ENCODE measurements at places on chromosomes 6 and 20.
A peak's percentile ranks its signal among the peaks of the same experiment; 100 is the strongest.

- DNase-seq, result no peak
These were observed 333.7 kb downstream of the ZFAND3 start for GRCh38 chr6:38153076-38153797.

DNA sequence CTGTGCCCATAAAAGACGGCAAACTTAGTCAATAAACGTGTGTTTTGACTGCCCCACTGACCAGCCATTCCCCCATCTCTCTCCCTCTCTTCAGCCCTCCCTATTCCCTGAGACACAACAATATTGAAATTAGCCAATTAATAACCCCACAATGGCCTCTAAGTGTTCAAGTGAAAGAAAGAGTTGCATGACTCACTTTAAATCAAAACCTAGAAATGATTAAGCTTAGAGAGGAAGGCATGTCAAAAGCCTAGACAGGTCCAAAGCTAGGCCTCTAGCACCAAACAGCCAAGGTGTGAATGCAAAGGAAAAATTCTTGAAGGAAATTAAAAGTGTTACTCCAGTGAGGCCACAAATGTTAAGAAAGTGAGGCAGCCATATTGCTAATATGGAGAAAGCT lies 261.6 kb upstream of the TBX18 start:
- DNase-seq, result no peak

GRCh38 chr6:161218222-161218621 lies 55.6 kb downstream of the AGPAT4 start:
- no peak for DNase-seq

DNA sequence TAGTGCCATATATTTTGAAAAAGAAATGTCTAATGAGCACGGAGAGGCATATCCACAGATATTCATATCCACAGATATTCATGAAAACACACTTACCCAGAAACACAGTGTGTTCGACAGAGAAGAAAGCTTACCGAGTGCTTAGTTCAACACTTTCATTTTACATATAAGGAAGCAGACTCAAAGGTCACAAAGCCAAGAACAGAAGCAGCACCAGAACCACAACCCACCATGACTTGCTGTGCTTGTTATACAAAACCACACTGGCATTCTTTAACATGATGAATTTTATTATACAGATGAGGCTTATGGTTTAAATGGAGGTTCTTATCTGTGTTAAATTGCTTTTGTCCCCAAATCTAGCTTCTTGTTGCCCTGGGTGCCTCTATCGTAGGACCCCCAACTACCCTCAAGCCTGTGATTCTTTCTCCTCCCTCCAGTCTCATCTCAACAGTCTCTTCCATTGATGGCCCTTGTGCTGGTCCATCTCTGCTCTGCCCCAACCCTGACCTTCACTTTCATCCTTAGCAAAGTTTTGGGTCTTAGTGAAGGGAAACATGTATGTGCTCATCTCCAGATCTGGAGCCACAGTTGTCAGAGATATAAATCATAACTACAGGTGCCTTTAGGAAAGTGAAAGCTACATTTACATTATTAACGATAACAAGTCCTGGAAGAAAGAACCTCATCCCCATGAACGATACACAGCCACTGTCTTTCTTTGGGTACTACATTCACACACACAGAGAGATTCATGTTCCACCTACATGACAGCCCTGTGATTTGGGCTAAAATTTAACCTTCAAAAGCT lies 40.0 kb downstream of the SF3B5 start:
- DNase-seq, result peak; percentile 67

DNA sequence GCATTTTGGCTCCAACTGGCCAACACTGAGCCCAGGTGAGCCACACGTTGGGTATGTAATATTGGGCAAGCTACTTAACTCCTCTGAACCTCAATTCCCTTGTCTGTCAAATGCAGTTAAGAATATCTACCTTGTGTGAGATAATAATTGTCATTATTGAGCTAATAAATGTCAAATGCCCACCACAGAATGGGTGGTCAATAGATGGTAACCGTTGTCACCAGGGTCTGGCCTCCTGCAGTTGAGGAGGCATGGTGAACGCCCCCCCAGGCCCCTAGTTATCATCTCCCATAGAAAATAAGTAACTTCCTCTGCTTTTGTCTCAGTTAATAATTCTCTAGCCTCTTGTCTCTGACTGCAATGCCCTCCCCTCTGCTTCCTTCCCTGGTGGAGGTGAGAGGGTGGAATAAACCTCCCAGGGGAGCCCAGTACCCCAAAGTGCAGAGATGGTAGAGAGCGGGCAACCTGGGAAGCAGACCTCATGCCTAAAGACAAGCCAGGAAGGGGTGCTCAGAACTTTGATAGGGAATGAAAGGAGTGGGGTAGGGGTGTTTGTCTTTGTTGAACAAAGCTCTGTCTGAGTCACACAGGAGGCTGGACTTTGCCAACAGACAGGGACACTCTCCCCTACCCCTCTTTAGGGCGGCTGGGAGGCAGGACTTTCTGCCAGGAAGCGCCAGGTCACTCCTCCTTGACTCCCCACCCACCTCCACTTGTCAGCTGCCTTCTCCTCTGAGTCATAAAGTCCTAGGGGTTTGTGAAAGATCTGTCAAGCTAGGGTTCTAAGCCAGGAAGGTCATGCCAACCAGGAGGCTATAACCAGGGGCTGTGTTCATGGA lies 1.3 kb upstream of the UNC5CL start:
- no peak for DNase-seq

DNA sequence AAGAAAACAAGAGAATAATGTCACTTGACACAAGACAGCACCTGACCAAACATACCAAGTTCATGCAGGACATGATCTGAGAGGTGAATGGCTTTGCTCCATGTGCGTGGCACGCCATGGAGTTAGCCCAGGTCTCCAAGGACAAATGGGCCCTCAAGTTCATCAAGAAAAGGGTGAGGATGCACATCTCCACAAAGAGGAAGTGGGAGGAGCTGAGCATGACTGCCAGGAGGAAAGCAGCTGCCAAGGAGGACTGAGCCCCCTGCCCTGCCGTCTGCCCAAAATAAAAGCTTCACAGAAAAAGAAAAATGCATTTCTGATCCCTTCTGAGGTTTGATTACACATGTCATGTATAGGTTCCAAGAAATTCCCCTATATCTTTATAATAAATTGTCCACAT lies 82.0 kb upstream of the TSHZ2 start:
- no peak for DNase-seq

DNA sequence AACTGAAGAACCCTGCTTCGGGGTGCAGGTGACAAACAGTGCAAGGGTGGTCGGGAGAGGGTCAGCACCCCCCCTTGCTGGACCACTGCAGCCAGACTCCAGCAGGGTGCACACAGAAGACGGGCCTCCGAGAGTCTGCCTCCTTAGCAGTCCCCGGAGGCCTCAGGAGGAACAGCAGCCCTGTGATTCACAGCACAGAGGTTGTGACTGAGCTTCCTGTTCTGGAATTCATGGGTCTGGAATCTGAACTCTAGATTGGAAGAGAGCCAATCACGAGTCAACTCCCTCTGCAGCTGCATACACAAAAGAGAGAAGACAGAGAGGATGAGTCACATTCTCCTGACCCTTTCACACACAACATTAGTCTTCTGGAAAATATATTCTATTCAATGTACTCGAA lies 249.0 kb upstream of the OPRM1 start:
- no peak for DNase-seq

DNA sequence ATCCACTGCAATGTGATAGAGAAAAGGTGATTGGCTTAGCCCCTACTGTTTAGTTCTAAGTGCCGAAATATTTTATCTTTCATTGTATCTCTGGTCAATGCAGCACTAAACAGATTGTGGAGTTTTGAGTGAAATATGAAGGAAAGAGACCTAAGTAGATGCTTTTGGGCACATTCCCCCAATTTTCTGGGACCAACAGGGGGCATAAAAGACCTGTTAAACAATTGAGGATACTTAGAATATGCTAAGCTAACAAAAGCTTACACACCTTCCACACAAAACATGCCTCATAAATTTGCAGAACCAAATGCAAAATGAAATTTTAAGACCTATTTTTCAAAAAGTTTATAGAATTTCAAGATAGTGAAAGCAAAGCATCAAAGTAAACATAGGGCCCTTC lies 746.9 kb downstream of the TBC1D32 start:
- DNase-seq, result no peak

GRCh38 chr6:149729824-149730223 lies 11.9 kb upstream of the LATS1 start:
- DNase-seq, result no peak

DNA sequence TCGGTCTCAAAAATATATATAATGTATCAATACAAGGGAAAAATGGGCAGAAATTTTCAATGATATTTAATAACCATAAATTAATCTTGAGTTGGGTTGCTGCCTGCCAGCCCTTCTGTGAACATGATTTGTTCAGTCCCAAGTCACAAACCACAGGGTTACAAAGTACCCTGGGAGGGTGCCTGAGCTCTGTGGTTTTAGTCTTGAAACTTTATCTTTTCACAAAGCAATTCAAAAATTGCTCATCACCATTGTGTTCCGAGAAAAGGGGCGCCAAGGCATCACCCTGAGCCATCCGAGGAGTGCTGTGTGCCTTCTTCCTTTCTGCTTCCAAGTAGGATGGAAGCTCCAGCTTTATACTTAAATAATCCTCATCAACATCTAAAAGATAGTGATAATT lies 141.6 kb upstream of the AKAP12 start:
- DNase-seq, result no peak

- DNase-seq, result no peak
These were observed 27.0 kb downstream of the KCNK15 start for GRCh38 chr20:44772636-44773035.

DNA sequence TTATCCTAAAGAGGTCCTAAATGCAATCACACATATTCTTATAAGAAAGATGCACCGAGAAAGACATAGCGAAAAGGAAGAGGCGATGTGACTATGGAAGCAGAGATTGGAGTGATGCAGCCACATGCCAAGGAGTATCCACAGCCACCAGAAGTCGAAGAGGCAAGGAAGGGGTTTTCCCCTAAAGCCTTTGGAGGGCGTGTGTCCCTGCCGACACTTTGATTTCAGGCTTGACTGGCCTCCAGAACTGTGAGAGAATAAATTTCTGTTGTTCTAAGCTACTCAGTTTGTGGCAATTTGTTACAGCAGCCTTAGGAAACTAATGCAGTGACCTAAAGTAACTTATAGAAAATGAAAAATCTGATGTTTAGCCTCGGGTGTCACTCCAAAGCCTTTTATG lies 179.5 kb upstream of the CITED2 start:
- DNase-seq, result no peak
